ENCODE measurements at places on chromosomes 7 and 10. TPM values are rescaled to one million over a fixed set of nuclear protein-coding genes. Genes with fewer than 3 reads are reported as not detected.

GRCh38 chr7:12256090-12256489, 45.0 kb downstream of the TMEM106B start:
- DNase-seq, result no peak

GRCh38 chr10:119501690-119502089, 40.8 kb downstream of the RGS10 start:
- no peak for DNase-seq

DNA sequence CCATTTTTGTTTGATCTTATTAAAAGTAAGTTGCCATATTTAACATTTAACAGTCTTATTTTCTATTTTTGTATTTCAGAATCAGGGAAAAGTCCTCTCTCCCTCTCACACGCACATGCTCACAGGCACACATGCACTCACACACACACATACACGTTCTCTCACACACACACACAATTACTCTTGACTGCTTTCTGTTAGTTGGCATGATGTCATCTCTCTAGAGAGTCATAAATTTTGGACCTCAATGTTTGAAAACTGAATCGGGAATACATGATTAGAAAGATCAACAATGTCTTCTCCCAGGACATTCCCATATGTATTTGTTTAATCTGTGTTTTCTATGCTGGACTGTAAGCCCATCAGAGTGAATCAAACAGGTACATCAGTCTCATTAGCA, 165.7 kb upstream of the AHR start:
- DNase-seq, result no peak

DNA sequence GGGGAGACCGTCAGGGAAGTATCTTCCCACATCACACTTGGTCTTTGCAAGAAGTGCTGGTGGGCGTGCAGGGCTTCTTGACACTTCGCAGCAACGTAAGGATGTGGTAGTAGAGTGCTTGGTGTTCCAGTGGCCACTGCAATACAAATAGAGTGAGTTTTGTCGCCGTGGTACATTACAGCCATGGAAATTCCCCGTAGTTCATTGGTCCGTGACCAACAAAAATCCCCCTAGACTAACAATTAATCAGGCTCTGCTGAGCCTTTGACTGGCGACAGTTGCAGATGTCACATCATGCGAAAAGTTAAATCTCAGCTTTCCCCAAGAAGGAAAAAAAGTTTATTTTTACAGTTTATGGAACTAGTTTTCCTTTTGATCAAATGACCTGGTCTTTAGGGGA, 134.7 kb downstream of the MGMT start:
- peak; percentile 39 for DNase-seq

DNA sequence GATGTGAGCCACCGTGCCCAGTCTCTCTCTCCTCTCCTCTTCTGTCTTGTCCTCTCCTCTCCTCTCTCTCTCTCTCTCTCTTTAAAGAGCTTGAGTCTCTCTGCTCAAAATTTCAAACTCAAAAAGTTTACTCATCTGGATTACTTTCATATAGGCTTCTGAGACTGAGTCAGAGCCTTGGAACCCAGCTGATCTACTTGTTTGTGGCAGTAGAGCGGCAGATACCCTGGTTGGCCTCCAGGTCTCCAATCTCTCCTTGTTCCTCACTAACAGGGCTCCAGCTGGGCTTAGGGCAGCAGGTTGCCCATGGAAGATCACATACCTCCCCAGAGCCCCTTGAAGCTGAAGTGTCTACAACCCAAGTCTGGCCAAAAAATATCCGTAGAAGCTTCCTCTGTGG, 51.0 kb downstream of the HHEX start:
- DNase-seq, result no peak

PILRA gene
- polyA plus RNA-seq, result 4.5 TPM

PCLO gene
- 11.0 TPM for polyA plus RNA-seq
